A375 (cell line): ENCODE measurements at places on chromosomes 13 and 19. TPM values are rescaled to one million over a fixed set of nuclear protein-coding genes. Genes with fewer than 3 reads are reported as not detected.

The RLN3 gene
- total RNA-seq = not detected in 2 replicates

The PRR12 gene
- total RNA-seq = 7.6 and 10.9 TPM in 2 replicates

The URAD gene
- total RNA-seq = not detected in 2 replicates

The ANKLE1 gene
- 5.1 and 6.9 TPM in 2 replicates for total RNA-seq

The ARL11 gene
- not detected in 2 replicates for total RNA-seq

The CLIP3 gene
- total RNA-seq = 4.0 and 5.8 TPM in 2 replicates

The ERCC1 gene
- total RNA-seq = 218 and 262 TPM in 2 replicates
